ENCODE measurements at places on chromosomes 16 and 17.

DNA sequence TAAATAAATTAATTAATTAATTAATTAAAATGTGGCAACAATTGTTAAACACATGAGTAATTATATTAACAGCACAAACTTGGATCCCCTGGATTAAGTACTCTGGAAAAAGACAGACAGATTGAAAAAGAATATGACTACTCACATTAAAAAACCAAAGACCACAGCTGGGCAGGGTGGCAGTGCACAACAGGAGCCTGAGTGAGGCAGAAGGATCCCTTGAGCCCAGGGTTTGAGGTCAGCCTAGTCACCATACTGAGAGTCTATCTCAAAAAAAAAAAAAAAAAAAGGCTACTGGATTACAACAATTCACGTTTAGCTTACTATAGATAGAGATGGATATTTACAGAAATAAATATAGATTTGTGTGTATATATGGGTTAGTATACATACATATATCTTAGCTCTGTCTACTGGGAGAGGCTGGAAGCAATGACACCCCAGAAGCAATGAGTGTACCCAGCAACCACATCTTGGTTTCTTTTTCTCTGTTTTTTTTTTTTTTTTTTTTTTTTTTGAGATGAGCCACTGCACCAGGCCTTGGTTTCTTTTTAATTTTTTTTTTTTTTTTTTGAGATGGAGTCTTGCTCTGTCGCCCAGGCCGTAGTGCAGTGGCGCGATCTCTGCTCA lies 10.6 kb upstream of the SUZ12 start:
- no peak for DNase-seq

DNA sequence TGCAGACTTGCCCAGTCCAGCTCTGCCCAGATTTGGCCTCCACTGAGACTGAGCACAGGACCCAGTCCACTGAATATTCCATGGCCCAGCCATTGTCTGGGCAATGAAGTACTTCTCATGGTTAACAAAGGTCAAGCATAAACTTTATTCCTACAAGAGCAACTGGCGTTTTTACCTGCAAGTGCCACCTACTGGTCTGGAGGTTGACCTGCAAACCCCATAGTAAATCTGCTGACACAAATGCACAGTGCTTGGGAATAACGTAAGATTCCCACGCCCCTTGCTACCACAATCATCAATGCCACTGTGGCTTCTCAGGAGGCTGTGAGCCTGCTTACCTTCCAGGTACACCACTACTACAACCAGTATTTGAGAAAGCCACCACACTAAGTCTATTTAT lies 170.2 kb downstream of the CEP112 start:
- no peak for DNase-seq

DNA sequence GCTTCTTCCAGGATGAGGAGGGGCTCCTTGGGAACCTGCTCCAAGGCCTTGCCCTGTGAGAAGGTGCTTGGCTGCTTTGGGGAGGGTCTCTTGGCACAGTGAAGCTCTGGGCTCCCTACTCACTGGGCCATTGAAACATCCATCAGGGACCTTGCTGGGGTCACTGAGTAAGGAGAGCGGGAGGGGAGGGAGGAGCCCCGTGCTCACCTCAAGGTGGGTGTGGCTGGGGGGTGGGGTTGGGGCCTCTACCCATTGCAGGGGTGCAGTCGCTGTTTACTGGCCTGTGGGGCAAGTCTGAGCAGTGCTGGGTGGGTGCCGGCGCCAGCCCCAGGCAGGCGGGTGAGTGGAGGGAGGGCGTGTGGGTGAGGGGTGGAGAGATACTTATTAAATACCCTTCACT lies 9.9 kb downstream of the TNS4 start:
- DNase-seq = no peak

- peak; percentile 40 for DNase-seq
Measured at GRCh38 chr17:44222112-44222869, 2.8 kb upstream of the UBTF start.

DNA sequence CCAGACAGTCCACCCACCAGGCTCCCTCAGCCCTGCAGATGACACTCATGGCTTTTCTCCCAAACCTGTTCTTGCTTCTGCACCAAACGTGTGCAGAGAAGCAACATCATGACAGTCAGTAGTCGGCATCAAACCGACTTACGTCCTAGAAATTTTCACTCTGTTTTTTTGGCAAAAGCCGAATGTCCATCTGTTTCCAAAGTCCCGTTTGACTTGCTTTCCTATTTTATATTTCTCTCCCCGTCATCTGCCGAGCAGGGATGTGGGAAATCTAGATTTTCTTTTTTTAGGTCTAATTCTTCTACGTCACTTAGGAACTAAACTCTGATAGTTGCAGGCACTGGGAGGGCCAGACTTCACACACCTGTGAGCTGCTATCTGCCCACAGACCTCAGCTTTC lies 104.9 kb downstream of the RMI2 start:
- no peak for DNase-seq

- no peak for DNase-seq
Measured at GRCh38 chr17:64327201-64327930, 63.3 kb downstream of the PECAM1 start.

GRCh38 chr17:81868674-81869220 lies 2.4 kb downstream of the ARHGDIA start:
- no peak for DNase-seq

DNA sequence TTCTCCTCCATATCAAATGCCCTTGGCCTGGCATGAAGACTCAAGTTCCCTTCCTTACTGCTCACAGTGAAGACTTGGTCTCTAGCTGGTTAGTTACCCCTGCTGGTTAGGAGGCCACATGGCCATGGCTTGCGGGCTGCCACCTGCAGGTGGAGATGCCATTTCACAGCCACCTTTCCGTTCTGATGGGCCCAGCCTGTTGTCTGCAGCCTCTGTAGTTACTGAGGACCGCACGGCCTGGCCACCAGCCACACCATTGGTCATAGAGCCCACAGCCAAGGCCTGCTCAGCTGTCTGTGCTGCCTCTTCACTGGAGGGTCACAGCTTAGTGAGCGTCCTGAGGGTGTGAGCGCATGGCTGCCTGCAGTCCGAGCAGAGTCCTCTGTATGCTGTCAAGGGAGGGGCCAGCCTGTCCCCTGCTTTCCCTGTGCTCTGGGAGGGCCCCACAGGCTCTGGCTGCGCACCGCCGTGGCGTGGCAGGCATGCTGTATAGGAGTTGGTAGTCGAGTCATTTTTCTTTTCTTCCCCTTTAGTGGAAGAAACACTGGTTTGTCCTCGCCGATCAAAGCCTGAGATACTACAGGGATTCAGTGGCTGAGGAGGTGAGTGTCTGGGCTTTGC lies 59.2 kb downstream of the PLD6 start:
- DNase-seq = no peak

- DNase-seq = peak; percentile 49
Measured at GRCh38 chr17:80220054-80220735, at the start of the genes SGSH and SLC26A11. SGSH (minus strand) TSS chr17:80220333; CDS start chr17:80220313, 20 bp downstream. SLC26A11 (plus strand) TSS chr17:80220427; CDS start chr17:80221561, 1,134 bp downstream.

- DNase-seq = no peak
Measured at GRCh38 chr17:74935585-74936469, at the start of gene OTOP3. OTOP3 (plus strand) TSS chr17:74935898; CDS start chr17:74935922, 24 bp downstream.

GRCh38 chr17:7538891-7539545 lies 9.8 kb upstream of the TNFSF12 start:
- no peak for DNase-seq

DNA sequence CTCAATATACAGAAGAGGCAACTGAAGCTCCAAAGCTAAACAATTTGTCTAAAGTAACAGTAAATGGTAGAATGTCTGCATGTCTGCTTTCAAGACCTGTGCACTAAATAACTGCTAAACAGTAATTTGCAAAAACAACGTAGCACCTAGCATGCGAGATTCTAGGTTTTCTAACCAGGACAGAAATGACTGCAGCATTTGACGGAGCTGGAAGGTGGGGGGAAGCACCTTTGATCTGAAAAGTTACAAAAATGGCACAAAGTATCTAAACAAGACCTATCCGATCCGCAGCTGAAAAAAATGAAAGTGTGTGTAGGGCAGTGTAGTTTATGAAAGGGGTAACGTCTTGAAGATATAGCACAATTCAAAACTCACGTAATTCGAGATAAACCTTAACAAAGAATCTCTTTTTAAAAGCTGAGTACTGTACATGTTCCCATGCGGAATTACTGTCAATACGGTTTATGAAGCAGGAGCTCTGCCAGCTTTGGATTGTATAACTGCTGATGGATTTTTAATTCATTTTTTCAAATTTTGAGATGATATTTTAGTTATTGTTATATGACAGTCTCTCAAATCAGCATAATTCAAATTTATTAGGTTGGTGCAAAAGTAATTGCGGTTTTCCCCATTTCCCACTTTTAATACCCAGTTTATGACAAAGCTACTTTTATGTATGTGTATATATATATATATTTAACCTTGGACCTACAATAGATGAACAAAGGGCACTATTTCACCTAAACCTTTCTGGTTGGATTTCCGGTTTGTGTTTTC lies 1.2 kb upstream of the WIPI1 start:
- DNase-seq = no peak

DNA sequence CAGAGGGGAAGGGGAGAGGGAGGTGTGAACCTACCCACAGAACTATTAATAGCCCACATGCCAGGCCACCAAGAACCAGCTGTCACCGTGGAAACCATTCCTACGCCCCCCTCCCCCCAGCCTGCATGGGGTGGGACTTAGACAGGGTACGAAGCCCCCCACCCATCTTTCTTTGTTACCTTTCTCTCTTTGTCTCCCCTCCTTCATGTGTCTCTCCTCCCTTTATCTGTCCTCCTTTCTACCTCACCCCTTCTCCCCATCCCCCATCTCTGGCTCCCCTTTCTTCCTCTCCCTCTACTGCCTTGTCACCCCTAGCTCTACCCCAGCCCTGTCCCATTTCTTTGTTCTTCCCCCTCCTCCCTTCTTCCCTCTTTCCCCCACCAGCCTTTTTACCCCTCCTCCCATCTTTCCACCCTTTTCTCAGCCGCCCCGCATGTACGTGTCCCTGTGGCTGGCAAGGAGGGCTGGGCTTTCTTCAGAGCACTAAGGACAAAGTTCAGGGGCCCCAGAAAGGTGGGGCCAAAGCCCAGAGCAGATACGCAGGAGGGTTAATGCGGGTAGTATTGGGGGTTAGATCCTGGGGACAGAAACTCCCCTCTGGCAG lies 8.0 kb downstream of the THRA start:
- no peak for DNase-seq

DNA sequence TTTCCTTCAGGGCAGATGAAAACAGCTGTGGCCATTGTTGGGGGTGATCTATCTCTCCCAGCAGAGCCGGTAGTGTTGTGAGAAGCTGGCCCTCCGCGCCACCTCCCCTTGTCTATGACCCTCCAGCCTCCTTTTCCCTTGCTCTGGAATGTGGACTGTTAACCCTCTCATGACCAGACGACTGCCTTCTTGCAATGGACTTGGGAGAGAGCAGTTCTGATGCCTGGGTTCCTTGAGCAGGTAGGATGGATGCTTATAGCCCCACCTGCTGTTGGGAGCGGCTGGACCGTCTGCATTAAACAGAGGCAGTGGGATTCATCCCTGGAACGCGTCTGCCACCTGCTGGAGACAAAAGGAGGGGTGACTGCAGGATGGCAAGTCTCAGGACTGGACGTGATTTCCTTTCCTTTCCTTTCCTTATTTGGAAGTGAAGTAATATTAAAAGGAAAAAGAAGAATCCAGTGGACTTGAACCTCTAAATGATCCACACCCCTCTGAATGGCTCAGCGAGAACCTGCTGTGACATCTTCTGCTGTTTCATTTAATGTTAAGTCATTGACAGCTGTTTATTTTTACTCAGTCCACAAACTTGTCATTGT lies 1.8 kb upstream of the SOST start:
- peak; percentile 79 for DNase-seq

DNA sequence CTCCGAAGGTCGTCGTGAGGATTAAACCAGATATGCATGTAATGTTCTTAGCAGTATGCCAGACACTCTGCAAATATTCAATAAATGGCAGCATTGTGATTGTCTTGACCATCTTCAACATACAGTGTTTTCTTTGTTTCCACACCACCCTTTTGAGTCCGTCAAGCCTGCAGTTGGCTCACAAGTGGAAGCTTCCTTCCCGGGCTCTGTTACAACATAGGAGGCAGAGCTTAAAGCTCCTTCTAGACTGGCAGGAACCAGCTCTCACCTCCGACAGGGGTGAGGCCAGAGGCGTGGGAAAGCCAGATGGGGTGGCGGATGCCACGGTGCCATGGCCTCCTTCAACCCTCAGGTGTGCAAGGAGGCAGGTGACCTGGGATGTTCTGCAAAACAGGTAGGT lies 138.3 kb downstream of the FOXL1 start:
- no peak for DNase-seq

DNA sequence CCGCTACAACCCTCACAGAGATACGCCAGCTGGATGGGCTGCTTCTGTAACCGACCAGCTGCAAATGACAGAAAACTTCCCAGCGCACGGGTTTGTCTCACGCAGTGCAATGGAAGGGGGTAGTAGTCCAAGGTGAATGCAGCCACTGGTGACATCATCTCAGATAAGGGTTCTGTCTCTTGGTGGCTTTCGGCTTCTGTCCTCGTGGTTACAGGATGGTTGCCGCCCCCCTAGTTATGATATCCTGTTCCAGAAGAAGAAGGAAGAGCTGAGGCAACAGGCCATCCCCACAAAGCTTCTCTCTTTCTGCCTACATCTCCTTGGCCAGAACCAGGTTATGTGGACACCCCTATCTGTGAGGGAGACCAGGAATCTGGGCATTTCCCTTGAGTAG lies 40.3 kb upstream of the BAHCC1 start:
- DNase-seq = no peak

- no peak for DNase-seq
Measured at GRCh38 chr17:30570596-30571265, 93.5 kb downstream of the GOSR1 start.

DNA sequence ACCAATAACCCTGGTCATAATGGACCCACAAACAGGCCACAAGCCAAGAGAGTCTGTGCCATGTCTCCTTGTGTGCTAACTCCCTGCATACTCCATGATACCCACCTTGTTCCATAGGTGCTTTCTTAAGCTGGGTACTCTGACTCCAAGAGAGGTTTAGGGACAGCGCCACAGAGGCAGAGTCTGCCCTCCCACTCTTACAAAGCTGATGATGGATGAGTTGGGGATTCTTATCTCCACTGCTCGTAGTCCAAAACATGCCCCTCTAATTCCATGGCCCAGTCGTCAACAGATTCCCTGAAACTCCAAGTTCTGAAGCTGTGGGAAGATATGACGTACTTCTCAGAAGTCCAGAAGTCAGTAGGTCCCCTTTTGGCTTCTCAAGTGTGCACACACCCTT lies 184.4 kb upstream of the CCL2 start:
- no peak for DNase-seq

Data from bone marrow (tissue), 2 donors.